DMS79 (cell line): ENCODE measurements at places on chromosomes 1 and 21.

GRCh38 chr1:99950486-99950885 is 19.3 kb upstream of the SLC35A3 start:
- no peak for DNase-seq

DNA sequence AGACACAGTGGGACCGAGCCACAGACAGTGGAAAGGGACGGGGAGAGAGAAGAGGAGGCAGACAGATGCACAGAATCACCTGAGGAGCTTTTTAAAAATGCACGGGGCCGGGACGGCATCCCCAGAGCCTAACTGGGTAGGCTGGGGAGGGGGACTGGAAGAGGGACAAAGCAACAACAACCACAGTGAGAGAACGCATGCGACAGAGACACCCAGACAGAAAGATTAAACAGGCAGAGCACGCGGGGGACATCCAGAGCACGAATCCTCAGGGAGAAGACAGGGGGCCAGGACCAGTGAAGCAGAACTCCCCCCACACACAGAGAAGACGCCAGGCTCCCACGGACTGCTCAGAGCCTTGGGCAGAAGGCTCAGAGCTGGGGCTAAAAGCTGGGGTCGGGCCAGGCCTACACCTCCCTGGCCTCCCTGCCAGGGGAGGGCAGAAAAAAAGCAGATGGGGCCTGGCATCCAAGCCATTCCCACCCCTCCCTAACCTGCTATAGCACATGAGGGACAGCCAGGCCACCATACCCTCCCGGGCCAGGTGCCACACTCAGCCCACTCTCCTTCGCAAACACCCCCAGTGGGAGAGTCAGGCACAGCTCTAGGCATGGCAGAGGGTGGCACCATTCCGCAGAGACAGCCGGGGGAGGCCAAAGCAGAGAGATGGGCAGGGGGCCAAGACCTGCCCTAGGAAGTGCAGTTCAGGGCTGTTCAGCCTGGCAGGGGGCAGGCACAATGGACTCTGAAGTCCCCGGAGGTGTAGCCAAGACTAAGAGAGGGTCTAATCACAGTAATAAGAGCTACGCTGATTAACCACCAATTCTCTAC is 29.8 kb upstream of the COL16A1 start:
- peak; percentile 72 for DNase-seq

- no peak for DNase-seq
Observed at GRCh38 chr1:147292012-147292411, 49.5 kb downstream of the CHD1L start.

DNA sequence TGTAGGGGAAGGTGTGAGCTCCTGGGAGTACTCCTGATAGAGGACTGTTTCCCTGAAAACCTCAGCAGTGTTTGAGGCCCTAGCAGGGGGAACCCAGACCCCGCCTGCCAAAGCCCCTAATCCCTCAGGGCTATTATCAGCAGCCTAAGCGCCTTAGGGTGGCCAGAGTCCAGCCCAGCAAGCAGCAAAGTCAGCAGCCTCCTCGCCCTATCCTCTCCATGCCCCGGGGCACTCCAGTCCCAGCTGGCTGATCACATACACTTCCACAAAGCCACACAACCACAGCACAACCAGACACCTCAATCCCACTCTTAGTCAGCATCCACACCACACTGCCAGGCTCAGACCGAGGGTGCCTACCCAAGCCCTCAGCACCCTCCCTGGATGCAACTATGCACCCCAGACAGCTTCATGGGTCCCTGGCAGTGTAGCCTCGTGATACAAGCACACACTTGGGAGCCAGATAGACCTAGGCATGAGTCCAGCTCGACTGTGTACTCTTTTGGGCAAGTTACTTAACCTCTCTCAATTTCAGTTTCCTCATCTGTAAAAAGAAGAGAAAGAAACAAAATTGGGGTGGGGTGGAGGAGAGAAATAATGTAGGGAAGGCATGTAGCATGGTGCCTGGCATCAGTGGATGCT is 7.1 kb downstream of the IGSF9 start:
- DNase-seq, result no peak

- no peak for DNase-seq
Observed at GRCh38 chr1:9111957-9112356, 16.9 kb downstream of the GPR157 start.

DNA sequence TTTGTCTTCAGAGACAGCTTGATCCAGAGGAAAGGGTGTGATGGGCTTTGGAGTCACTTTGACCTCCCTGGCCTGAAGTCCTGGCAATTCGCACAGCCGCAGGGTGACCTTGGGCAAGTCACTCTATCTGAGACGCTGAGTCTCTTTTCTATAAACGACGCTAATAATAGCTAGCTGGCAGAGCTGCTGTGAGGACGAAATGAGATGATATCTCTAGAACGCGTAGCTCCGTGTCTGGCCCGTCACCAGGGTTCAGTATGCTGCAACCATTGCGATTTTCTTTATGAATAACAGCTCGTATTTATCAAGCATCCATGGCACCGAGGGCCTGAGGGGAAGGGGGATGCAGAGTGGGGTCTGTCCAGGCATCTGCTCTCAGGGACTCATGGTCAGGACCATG is 58.7 kb downstream of the IGSF21 start:
- no peak for DNase-seq

GRCh38 chr1:155850345-155850744 is 6.7 kb downstream of the GON4L start:
- no peak for DNase-seq

- DNase-seq, result no peak
Observed at GRCh38 chr1:78102082-78102481, 56.3 kb downstream of the GIPC2 start.

DNA sequence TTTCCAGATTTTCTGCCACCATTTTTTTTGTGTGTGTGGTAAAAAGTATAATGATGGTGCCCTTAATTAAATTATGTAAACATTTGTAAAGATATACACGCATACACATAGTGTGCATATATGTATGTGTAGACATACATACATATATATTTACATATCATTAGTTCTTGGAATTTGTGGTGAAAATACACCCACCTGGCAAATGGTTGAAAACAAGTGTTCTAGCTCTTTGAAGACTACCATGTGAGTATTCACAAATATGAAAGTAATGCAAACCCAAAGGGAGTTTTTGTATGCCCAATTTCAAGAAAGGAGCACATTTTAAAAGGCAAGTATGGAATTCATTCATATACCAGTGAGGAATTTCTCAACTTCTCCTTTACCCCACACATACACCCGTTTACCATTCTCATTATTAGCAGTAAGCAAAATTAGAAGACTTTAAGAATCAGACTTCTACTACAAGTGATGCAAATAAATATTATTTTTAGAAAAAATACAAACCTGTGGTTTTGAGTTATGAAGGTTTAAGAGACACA is 8.0 kb downstream of the RABGAP1L start:
- no peak for DNase-seq

GRCh38 chr1:230909974-230910754 is 41.8 kb upstream of the C1orf198 start:
- DNase-seq, result no peak

DNA sequence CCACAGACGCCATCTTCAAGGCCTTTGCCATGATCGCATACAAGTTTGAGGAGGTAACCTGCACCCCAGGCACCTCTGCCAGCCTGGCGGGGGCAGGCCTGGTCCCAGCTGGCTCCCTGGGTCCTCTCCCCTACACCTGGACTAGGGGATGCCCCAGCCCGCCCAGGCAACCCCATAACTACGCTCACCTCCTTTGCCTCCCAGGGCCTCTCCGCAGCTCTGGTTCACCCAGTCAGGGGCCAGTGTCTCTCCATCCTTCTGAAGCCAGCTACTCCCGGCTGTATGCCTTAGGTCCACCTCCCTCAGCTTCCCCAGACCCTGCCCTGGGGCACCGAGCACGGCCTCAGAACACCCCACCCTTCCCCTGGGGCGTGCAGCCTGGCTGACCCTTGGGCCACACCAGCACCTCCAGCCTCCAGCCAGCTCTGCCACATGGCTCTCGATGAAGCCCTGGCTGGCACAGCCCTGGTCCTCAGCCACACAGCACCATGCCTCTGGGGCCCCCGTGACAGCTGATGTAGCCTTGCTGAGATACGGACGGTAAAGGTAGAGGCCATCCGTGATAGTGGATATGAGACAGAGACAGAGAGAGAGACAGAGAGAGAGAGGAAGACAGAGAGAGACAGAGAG is 80.4 kb upstream of the COL6A1 start:
- no peak for DNase-seq

DNA sequence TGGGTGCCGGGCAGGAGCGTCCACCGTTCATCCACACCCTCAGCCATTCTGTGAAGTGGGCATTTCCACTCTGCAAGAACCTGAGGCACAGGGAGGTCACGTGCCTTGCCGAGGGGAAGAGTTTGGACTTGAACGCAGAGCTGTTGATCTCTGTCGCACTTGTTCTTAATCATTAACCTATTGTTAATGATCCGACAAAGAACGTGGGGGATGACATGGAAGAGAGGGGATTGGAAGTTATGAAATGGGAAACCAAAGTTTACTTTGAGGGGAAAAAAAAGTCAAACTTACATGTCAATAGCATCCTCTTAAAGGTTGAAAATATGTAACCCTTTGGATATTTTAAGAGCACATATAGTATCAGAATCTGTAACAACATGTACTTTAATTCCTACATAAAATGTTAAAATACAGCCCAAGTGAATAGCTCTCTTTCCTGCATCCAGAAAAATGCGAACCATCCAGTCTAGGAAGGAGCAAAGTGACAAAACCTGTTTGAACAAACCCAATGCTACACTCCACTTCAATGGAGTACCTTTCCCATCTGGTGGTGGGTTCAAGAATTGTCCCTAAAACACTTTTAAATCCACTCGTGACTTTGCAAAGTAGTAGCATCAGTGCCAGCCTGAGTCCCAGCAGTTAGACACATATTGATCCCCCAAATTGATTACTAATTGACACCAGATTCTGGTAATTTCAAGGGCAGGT is 75.5 kb downstream of the SETD4 start:
- DNase-seq, result no peak

DNA sequence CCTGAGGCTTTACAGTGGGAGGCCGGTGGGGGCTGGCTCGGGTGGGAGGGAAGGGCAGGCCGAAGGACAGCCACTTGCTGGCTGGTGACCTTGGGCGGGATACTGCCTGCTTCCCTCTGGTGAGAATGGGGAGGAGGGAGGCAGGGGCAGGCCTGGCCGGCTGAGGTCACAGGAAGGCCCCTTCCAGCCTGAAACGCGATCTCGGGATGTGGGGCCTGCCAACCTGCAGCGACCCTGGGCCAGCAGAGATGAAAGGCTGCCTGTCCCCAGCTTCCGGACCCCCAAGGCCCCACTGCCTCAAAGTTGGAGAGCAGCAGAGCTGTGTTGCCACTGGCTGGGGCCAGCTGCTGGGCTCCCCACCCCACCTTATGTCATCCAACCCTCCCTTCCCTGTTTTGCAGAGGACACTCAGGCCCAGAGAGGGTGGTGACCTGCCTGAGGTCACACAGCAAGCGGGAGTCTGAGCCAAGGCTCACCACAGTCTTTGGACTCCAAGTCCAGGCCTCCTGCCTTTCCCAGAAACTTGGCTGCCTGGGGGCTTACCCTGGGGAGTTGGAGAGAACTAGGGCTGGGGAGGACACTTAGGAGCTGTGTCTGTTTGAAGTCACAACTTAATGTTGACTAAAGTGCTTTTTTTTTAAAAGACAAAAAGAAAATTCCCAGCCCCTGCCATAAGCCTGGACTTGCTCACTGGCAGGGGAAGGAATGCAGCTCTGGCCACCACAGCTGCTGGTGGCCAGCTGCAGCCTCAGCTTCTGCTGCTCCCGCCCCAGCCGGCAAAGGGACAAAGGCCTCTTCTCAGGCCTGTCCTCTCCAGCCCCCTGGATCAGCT is 14.8 kb upstream of the WASF2 start:
- no peak for DNase-seq

DNA sequence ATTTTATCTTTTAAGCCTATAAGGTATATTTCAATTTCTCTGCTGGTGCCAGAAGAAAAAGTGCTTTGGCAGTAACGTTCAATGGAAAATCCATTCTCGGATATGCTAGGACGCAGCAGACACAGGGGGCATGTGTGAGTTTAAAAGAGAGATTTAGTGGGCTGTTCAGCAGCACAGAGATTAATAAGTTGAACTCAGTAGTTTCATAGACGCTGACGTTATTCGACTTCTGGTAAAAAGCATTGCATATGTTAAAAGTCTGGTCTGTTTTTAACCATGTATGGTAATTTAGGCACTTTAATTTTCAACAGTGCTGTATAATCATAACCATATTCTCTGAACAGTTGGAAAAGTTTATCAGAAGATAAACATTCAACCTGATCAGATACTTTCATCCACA is 99.6 kb downstream of the ATP6V1G3 start:
- DNase-seq, result no peak

DNA sequence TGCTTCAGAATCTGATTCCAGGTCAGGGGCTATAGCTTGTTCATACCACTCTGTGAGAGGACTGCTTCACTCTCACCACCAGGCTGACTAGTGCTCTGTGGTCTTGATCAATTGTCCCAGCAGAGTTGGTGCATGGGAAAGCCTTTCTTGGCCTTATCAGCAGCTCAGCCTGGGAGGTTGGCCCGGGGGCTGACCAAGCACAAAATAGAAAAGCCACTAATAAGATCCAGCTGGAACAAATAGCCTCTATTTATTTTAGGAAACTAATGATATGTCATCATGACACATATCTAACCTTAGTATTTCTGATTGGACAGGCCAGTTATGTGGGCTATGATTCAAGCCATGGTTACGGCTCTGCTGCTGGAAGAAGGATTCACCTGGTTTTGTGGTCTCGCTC is 134.2 kb downstream of the GDAP2 start:
- DNase-seq, result no peak

DNA sequence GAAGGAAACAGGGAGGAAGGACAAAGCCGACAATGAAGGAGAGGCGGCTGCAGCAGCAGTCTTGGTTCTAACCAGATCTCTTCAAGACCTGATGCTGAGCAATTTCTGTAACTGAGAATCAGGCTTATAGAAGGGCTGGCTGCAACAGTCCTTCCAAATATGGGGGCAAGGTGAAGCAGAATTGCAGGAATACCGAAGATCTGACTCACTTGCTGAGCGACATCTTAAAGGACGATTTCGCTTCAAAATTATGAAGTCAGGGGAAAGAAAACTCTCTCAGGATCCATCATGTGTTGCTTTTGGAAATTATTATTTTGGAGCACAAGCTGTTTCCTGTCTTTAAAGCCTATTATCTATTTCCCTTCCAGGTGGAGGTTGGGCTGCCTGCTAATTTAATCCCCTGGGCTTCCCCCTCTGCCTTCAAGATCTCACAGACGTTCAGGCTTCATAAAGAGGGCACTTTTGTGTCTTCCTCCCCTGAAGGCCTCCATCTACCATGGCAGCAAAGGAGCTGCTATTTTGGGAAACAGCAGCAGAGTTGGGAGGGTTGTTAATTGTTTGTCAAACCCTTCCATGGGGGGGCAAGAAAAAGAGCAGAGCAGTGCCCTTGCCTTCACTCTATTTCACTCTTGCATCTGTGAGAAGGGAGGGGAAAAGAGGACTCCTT is 10.8 kb upstream of the IER5 start:
- DNase-seq, result no peak

DNA sequence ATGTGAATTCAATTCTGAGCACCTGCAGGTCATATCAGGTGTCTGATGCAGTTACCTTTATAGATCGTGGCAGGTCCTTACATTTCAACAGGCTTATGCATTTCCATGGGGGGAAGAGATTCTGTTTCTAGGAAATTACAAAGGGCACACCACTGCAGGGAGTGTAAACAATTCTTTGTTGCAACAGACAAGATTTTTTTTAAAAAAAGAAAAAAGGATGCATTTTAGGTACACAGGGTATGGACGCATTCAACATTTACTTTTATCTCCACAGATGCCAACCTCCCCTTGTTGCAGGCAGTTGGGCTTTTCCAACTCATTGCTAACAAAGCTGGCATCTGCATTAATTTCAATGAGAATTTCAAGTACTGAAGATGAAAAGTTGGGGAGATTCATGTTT is 13.5 kb upstream of the TEKT2 start:
- DNase-seq, result no peak

GRCh38 chr1:17156108-17156507 is 36.9 kb upstream of the PADI2 start:
- no peak for DNase-seq
